ENCODE measurements at places on chromosomes 5 and 9.

- DNase-seq = no peak
These were observed 95.3 kb downstream of the TTLL11 start for GRCh38 chr9:121997791-121998190.

- DNase-seq = no peak
These were observed 61.2 kb upstream of the CAMK4 start for GRCh38 chr5:111163000-111163399.

DNA sequence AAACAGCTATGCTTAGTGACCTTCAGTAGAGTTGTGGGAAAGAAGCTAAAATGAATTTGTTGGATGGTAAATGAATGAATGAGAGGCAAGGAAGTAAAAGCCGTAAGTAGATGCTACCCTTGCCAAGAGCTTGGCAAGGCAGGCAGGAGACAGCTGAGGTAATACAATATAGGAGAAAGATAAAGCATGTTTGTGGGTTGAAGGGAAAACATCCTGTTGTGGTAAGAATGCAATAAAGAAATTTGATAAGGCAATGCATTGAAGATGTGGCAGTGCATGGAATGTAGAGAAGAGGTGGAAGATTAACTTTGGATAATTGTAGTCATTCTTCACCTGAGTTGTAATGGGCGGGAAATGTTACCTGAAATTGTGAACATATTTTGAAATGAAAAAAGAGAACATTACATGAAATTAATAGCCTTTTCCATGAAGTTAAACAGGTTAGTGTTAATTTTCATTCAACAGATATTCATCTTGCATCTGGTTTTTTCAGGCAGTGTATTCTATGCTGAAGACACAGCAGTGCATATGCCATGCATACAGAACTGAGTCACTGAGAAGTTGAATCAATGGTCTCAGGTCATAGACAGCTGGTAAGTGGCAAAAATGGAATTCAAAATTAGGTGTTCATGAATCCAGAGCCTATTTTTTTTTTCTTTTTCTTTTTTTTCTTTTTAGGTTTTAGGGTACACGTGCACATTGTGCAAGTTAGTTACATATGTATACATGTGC, 43.4 kb upstream of the SPINK5 start:
- no peak for DNase-seq

- DNase-seq = no peak
These were observed 32.0 kb downstream of the GTF3C4 start for GRCh38 chr9:132702254-132702653.

DNA sequence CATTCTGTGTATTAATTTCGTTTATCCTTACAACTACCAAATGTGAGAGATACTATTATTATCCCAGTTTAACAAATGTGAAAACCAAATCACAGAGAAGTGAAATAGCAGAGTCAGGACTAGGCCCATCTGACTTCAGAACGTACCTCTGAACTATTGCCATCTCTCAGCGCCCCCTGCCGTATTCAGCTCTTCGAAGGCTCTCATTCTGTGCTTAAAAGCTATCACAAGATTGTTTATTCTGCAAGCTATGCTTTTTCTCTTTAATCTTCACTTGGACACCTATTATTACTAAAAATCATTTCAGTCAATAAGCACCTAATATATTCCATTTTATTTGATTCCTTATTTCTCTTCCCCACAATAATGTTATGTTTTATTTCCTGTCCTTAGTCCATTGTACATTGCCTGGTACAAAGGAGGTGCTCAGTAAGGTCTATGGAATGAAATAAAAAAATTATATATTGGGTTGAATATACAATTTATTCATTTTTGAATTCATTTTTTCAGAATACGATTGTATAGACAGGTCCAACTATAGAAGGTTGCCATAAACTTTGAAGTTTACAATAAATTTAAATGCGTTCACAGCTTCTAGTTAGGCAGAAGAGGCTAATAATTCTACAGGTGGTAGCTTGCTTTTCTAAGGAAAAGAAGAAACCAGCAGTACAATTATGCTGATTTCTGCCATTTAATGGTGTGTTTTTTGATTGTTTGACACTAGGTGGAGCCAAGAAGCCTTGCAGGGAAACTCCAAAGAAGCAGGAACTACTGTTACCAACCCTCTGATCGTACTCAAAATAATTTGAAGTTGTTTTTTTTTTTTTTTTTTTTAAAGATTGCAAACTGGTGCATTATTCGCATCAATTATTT, 202.2 kb upstream of the DMRTA1 start:
- DNase-seq = peak; percentile 44

- DNase-seq = no peak
These were observed 520.3 kb downstream of the CDH9 start for GRCh38 chr5:26518065-26518464.

DNA sequence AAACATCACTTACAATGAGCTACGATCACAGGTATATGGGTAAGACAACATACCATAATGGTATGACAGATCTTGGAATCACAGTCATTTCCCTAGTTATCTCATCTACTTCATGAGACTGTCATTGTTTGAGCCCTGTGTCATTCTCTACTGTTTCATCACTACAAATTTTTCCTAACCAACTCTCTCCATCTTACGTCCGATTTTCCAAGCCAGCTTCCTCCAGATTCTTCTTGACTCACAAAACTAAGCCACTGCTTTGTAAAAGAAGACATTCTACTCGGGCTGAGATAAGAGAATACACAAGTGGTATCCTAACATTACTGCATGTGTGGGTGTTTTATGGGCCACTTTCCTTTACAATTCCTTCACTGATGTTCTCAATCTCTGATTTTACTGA, 49.6 kb downstream of the SERINC5 start:
- DNase-seq = no peak

GRCh38 chr9:126861707-126862103, 1.3 kb downstream of the ZBTB34 start:
- DNase-seq = no peak

DNA sequence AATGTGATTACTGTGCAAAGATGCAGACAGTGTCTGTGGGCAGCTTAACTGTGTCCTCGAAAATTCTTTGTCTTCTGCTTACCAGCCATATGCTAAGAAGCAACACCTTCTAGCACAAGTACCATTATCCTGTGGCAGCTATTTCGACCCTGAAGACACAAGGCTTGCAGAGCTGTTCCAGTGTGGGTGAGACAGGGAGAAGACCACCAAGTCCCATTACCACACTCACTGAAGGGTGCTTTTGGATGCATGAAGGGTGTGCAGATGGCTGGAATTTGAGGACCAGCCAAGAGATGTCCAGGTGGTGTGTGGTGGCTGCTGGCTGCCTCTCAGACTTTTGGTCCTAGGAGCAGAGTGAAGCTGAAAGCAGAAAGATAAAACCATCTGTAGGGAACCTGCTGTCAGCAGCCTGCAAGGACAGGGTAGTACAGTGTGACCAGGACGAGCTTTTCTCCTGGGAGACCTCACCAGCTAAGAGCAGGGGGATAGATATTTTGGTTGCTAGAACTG, 161.8 kb downstream of the ICE1 start:
- DNase-seq = no peak

DNA sequence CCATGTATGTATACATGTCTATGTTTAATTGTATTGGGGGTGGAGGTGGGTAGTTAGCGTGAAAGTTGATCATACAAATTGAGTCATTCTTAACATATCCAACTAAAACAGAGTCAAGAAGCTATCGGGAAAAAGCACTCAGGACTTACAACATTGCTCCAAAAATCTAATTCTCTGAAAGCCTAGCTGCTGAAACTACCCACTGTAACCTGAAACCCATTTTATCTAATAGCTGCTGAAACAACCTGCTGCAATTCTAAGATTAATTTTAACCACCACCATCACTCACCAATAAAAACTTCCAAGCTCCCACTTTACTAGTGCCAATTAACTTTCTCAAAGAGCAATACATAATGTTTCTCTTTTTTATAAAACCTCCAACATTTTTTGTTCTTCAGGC, 32.2 kb downstream of the KCNV2 start:
- no peak for DNase-seq

GRCh38 chr5:638501-639252, 26.5 kb downstream of the CEP72 start:
- no peak for DNase-seq

DNA sequence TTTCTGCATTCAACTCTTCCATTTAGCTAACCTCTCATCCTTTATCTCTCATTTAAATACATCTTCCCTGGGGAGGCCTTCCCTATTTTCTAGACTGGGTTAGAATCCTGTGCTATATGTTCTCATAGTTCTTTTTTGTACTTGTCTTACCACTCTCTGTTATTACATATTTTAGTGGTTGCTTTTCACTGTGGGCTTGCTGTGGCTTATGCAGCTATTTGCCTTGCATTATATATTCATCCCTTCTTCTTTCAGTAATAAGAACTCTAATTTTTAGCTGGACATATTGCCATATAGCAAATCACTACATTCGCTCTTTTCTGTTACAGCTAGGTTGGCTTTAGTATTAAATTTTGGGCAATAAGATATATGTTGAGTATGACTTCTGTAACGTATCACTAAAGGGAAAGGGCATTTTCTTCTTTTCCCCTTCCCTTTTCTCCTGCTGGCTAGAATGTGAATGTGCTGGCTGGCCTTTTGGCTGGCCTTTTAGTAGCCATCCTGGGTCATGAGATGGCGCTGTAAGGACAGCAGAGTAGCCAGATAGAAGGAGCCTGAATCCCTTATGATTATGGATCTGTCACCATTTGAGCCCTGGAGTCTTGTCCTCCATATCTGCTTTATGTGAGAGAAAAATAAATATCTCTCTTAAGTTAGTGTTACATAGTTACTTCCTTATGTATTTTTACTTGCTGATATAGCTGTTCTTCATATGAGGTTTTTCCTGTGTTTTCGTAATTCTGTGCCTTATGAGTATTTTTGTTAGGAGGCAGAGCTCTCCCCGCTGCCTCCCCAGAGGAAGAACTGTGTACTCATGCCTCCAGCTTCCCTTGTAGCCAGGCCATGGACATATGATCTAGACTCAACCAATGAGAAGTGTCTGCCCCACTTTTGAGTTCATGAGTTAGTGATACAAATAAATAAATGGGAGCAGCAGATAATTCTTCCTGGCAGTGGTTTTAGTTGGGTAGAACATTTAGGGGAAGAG, 65.8 kb downstream of the NDUFAF2 start:
- no peak for DNase-seq

DNA sequence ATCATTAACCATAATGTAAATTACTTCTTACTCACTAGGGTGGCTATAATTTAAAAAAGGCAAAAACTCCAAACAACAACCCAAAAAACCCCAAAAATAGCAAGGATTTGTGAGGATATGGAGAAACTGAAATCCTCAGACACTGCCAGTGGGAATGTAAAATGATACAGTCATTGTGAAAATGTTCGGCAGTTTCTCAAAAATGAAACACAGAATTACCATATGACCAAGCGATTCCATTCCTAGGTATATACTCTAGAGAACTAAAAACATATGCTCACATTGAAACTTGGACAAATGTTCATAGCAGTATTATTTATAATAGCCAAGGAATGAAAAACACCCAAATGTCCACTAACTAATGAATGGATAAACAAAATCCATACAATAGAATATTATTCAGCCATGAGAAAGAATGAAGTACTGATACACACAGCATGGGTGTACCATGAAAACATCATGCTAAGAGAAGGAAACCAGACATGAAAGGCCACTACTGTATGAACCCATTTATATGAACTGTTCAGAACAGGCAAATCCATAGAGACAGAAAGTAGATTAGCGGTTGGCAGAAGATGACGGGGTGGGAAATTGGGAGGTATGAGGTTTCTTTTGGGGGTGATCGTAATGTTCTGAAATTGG, 119.1 kb downstream of the MAPKAP1 start:
- no peak for DNase-seq

DNA sequence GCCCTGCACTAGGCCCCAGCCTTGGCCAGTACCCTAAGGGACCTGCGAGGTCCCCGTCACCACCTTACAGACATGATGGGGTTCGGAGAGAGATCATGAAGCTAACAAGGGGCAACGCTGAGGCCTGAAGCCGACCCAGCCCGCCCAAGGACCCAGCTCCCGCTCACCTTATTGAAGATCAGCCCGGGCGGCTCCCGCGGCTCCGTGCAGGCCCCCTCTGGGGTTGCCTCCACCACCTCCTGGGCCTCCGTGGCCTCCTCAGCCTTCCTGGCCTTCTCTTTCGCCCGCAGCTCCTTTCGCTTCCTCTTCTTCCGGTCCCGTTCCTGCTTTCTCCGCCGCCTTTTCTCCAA, 3.6 kb downstream of the SURF6 start:
- no peak for DNase-seq
